ENCODE measurements at places on chromosomes 1 and 21. TPM values are rescaled to one million over a fixed set of nuclear protein-coding genes. Genes with fewer than 3 reads are reported as not detected.

DNA sequence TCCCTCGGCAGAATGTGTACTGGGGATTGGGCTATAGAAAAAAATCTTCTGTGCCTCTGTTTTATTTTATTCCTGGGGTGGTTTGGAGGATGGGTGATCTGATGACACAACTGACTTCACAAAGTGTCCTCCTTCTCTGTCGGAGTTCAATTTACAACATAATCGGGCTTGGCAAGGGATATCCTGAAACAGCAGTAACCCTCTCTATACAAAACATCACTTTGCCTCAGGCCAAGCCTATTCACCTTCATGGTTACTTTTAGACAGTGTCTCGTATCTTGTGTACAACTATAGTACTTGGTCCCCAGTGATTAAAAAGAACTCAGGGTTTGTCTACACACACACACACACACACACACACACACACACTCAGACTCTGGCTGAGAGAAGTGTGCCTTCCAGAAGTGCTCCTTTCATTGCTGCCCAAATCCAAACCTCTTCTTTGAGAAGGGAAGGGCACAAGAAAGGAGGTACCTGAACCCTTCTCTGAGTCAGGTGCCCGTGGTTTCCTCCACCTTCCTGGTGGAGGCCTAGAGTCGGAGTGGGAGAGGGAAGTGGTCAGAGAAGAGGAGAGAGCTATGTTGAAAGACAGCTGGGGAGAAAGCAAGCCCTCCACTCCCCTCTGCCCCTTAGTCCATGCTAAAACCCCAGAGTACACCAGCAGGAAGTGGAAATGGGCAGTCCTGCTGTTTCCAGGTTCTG, 62.4 kb upstream of the POU2F1 start:
- DNase-seq = no peak

DNA sequence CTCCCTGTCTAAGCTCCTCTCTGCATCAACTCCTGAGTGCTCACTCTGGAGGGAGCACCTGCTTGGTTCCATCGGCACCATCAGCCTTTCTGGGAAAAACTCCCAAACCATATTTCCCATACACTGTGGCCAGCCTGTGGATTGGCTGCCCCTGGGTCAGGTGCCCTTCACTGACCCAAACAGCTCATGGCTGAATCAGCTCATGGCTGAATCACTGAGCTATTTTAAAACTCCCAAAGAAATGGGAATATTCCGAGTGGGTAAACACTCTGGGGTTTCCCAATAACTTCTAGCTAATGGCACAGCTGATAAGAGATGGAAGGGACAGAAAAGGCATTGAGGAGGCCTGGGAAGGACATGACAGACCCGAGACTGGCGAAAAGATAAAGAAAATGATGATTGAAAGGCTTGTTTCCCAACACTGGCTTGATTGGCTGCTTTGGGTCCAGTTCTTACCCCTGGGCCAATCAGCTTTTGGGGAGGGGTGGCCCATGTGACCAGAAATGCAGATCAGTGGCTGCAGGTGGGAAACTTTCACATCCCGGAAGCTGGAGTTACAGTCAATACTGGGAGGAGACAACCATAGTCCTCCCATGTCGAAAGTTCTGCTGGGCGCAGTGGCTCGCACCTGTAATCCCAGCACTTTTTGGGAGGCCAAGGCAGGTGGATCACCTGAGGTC, 37.3 kb upstream of the KAZN start:
- DNase-seq = no peak

GRCh38 chr21:27534206-27534605, 567.3 kb upstream of the ADAMTS5 start:
- no peak for DNase-seq

- DNase-seq = no peak
These were observed 137.4 kb downstream of the KAZN start for GRCh38 chr1:14735841-14736240.

DNA sequence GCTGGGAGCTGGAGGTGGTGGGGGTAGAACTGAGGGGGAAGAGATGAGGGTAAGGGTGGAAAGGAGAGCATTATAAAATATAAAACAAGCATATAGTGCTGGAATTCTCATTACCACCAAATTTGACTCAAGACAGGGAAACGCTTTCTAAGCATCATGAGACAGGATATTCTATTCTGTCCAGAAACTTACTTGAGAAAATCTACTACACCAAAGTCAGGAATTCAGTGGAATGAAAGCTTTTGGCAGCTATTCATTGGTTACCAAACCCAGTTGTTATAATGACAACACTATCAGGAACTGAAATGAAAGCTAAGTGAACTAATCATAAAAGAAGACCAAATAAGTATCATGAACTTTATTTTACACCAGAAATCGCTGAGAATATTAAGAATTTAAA, 14.5 kb downstream of the AIDA start:
- no peak for DNase-seq

DNA sequence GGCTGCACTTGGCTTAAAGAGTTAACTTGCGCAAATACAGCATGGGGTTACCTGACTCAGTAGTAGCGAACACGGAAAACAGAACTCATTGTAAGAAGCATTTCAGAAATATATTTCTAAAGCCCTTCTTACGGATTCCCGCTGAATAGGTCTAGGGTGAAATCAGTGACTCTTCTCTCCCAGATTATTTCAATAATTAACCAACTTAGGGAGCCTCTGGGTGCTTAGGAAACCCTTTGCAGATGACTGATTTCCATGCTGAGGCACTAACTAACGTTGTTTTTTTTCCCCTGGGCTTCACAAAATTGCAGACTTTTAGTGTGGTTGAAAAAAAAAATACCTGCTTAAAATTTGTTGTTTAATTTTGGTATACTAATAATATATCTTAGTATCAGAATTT, 40.3 kb downstream of the BTG3 start:
- no peak for DNase-seq

- DNase-seq = no peak
These were observed 103.7 kb downstream of the HS2ST1 start for GRCh38 chr1:87017998-87018672.

- DNase-seq = no peak
These were observed 316.9 kb upstream of the SGIP1 start for GRCh38 chr1:66217021-66217420.

- no peak for DNase-seq
These were observed 852 bp downstream of the FAAH start for GRCh38 chr1:46394872-46395465.

DNA sequence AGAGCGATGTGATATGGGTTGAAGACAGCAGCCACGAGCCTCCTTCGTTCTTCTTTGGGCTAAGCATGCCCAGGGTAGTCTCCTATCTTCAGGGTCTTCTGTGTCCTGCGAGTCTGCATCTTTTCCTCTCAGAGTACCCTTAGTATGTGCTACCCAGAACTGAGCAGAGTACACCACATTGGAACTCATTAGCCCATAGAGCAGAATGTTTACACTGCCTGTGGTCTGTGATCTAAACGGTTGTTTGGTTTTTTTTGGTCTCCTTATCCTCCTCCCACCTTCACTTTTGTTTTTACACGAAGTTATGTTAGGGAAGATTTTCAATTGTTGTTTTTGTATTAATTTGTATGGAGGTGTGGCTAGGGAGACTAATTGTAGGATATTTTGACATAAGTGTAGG, 126.4 kb downstream of the NEK7 start:
- DNase-seq = no peak

DNA sequence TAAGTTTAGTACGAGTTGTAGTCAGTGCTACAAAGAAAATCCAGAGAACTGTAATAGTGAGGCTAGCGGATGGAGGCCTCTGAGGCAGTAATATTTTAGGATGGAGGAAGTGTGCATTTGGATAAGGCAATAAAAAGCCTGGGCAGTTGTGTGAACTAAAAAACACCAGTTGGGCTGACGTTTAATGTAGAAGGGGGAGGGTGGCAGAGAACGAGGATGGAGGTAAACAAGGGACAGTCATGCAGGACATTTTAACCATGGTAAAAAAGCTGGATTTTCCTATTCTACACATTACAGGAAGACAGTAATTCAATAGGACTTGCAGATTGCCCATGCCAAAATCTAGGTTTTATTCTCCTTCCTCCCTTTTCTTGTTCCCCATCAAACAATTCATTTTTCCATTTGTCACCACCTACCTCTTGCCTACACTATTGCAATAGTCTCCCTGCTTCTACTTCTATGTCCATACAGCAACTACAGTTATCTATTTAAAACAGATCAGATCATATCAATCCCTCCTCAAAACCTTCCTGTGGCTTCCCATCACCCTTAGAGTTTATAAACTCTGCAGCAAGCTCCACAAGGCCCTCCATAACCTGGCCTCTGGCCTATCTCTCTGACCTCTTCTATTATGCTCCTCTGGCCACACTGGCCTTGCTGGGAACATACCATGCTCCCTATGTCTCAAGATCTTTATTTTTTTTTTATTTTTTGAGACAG, 27.7 kb downstream of the ERO1B start:
- no peak for DNase-seq

DNA sequence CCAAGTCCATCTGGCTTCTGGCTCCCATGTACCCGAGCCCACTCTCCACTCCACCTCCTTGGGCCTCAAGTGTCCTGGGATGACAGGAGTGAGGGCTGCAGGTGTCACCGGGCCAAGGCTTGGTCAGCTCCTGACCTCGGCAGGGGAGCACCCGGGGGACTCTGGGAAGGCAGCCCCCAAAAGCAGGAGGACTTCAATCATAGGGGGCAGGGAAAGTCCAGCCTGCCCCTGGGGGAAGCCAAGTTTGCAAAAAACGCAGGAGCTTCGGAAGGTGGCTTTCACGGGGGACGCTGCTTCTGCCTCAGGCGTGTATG, 56.8 kb downstream of the KCNAB2 start:
- no peak for DNase-seq

DNA sequence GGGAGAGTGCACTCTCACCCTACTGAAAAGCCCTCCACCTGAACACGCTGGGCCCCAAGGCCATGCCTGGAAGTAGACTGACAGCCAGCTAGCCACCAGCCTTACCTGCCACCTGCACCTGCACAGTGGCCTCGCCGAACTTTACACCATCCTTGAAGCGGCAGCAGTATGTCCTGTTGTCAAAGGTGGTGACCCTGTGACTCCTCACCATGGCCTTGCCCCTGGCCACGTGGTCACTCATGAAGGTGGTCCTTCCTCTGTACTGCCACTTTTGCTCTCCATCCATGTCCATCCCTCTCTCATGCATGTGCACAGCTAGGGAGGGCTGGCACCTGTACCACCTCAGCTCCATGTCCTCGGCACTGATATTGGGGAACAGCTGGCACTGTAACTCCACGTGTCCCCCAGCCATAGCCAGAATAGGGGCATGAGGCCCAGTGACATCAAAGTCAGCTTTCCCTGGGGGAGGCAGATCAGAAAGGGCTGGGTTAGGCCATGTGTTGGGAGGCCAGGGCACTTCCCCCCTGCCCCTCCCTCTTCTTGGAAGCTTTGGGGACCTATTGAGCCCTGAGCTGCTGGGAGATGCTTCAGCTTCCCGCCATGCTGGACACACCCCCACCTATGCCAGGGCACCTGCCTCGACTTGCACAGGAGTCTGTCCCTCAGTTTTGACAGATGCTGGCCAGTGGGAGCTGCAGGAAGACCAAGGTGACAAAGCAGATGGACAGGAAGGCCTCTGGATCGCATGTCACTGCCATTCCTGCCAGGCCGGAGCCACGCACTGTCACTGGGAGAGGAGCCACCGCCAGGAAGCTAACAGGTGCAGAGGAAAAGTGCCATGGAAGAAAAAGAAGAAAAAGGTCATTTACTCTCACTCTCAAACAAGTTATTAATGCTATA, 24.6 kb downstream of the RNF187 start:
- no peak for DNase-seq

- no peak for DNase-seq
These were observed 369.7 kb downstream of the DPYD start for GRCh38 chr1:97551113-97551512.

GRCh38 chr1:2999138-2999537, 22.1 kb upstream of the ACTRT2 start:
- no peak for DNase-seq

The TTC22 gene
- polyA plus RNA-seq = 0.05 TPM

The MX2 gene
- 1.1 TPM for polyA plus RNA-seq

The KRTAP11-1 gene
- polyA plus RNA-seq = not detected

The NPR1 gene
- polyA plus RNA-seq = 12.7 TPM

The GCSAML gene
- 0.11 TPM for polyA plus RNA-seq

The PDPN gene
- 39.3 TPM for polyA plus RNA-seq

All from forelimb muscle (tissue), 1 donor.